ENCODE measurements at places on chromosomes 16 and 17.

DNA sequence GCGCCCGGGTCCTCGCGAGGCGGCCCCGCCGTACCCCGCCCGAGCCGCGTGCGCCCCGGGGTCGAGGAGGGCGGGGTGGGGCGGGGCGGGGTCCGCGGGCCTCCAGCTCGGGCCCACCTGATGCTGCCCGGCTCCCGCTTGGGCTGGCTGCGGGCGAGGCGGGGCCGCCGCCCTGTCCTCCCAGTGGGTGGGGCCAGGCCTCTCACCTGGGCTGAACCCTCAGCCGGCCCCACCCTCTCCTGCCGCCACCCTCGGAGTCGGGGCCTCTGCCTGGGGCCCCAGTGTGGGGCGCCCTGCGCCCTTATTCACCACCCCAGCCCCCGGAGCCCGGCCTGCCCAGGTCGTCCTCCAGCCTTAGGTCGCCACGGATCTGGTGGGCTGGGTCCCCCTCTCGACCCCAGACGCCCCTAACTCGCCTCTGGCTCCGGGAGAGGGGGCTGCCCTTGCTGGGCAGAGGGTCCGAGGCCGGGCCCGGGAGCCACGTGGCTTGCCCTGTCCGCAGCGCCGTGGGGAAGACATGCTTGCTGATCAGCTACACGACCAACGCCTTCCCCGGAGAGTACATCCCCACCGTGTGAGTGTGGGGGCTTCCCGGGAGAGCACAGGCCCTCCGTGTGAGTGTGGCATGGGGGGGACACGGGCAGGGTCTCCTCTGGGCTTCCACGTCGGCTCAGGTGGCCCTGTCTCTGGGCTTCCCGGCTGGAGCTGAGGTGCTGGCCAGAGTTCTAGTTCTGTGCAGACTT, 578 bp downstream of the RAC3 start:
- DNase-seq, result no peak

DNA sequence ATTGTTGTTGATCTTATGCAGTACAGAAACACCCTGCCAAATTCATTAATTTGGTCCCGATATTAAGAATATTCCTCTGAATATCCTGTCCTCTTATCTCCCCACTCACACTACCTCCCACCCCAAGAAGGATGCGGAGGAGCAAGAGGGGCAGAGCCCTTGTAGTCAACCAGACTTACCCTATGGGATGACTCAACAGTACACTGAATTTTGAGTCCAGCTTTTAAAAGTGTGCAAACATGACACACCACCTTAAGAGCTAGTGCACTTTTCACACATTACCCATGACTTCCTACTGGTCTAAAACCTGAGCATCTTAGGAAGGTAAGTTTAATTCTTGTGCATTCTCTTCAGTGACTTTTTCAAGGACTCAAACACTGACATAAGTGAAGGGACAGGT, 9.5 kb downstream of the USP22 start:
- no peak for DNase-seq

DNA sequence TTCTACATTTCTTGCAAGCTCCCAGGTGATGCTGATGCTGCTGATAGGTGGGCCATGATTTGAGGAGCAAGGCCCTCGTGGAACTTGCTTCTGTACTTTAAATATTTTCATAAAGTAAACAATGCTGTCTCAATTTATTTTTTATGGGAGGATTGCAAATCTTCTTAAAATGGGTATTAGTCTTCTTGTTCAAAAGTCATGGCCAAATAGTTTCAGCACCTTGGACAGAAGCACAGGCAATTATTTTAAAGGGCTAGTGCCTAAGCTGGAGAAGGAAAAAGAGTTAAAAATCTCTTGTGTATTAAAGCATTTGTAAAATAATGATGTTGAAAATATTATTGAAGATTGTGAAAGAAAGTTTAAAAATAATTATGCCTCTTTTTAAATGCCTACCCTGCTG, 50.5 kb downstream of the GPR139 start:
- peak; percentile 4 for DNase-seq

DNA sequence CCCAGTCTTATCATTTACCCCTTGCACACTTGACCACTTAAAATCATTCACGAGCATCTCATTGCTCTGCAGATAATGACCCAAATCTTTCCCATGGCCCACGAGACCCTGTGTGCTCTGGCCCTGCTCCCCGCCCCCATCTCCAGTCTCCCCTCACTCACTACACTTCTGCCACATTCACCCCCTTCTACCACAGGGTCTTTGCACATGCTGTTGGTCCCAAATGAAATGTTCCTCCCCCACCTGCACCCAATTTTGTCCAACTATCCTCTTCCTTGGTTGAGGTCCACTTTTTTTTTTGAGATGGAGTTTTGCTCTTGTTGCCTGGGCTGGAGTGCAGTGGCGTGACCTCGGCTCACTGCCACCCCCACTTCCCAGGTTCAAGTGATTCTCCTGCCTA, 39.2 kb downstream of the CCDC42 start:
- no peak for DNase-seq

DNA sequence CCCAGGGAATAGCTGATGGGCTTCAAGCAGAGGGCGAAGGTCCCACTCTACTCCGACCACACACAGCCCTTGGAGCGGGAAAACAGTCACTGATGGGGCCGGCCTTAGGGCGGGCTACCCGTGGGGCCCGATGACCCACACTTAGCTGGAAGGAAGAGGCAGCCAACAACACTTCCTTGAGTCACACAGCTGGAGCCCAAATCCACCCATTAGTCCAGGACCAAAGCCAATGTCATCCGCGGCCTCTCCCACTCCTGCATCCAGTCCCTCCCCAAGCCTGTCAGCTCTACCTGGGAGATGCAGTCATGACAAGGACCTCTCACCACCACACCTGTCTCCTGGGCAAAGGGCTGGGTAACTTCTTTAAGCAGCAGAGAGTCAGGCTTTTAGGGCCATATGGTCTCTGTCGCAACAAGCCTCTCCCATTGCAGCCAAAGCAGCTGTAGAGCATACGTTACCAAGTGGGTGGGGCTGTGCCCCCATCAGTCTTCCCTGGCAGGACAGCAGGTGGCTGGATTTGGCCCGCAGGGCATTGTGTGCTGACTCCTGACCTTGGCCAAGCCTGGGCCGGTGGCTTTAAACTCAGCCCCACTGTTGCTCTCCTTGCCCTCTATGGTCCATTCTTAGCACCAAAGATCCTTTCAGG, 110.7 kb downstream of the SOCS1 start:
- DNase-seq, result no peak

- no peak for DNase-seq
These were observed 35.1 kb downstream of the TMEM238L start for GRCh38 chr17:10768750-10769251.

DNA sequence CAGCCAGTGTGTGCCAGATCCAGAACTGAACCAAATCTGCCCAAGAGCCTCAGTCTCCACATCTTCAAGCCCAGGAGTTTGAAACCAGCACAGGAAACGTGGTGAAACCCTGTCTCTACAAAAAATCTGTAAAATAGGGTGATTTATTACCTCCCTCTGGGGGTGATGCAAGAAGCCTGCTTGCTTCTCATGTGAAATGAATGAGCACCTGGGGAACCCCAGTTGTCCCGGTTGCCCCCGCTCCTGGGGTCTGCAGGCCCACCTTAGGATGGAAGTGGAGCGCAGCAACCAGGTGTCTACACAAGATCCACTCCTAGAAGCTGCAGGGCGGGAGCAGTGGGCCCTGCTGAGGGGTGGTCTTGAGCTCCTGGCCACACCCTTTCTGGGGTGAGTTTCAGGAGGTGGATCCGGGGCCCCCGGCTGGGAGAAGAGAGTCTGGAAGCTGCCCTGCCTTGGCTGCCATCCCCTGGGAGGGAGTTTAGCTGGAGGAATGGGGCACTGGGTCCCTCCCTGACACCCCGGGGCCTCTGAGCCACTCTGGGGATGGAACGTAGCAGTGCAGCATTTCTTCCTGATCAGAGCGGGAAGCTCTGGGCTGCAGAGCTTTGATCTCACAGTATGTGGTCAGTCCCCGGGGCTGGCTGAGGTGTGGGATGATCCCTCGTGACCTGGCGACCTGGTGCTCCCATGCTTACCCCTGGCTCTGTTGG, 117.8 kb downstream of the RAB11FIP4 start:
- DNase-seq, result no peak

- DNase-seq, result no peak
These were observed 28.2 kb upstream of the CSNK2A2 start for GRCh38 chr16:58225965-58226602.

- DNase-seq, result no peak
These were observed 114.1 kb downstream of the SPAG9 start for GRCh38 chr17:51006601-51007000.

GRCh38 chr16:53936052-53936451, 232.1 kb downstream of the FTO start:
- no peak for DNase-seq

Measured in CMK (cell line).